ENCODE measurements at places on chromosomes 7 and 10.

DNA sequence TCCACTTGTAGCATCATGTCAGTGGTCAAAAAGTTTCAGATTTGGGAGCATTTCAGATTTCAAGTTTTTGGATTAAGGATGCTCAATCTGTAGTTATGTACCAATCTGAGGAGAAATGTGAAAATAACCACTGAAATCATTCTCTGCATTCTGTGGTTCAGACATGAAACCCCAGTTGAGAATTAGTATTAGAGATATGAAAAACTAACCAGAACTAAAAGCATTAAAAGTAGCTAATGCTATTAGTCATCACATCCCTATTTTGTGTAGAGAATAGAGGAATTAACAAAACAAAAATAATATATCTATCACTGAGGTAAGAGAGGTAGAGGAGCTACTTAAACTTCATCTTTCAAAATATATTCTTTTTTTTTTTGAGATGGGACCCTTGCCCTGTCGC is 28.0 kb downstream of the MICU1 start:
- DNase-seq = no peak

DNA sequence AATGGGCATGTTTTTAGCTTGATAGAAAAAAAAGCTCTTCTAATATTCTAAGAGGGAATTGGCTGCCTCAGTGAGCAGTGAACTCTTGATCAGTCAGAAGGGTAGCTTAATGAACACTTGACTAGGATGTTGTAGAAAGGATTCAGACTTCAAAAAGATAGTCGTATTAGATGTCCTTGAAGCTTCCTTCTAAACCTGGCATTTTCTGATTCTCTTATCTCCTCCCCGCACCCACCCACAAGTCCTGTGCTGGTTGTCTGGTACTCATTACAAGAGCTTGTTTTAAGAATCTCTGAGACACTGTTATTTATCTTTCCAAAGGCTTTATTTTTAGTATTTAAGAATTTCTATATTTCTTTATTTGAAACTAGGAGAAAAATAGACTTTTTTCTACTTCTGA is 7.4 kb upstream of the SMIM30 start:
- DNase-seq = no peak

- DNase-seq = no peak
Observed at GRCh38 chr10:12690525-12691126, 310.9 kb downstream of the CCDC3 start.

DNA sequence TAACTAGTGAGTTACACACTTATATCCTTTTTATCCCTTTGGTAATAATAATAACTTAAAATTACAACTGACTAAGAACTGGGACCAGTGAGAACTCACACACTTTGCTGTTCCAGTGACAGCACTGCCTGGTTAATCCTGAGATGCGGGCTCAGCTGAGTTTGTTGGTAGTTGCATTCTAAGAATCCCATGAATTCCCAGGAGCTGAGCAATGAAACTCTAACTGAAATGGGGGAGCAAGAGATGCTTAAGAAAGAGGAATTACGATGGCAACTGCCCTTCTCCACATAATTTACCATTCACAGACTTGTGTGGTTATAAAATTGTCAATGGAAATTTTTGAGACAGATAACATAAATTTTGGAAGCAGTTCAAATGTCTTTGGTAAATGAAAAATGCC is 659.4 kb downstream of the MAGI2 start:
- DNase-seq = no peak

DNA sequence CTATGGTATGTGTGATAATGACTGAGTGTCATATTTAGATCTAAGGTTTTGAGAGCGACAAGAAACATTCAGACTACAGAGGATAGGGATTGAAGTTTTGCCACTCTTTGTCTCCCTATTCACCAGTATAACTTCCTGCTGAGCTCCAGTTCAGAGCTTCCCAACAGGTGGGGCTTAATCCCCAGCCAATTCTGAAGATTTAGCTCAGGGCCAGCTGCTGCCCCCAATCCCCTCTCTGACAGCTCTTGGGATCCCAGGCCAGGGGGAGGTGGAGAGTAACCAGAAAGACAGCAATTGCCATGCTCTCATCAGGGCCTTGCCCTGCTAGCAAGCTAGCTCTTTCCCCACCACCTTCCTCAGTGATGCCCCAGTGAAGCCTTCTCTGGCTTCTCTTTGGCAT is 57.8 kb downstream of the TRIL start:
- DNase-seq = no peak

DNA sequence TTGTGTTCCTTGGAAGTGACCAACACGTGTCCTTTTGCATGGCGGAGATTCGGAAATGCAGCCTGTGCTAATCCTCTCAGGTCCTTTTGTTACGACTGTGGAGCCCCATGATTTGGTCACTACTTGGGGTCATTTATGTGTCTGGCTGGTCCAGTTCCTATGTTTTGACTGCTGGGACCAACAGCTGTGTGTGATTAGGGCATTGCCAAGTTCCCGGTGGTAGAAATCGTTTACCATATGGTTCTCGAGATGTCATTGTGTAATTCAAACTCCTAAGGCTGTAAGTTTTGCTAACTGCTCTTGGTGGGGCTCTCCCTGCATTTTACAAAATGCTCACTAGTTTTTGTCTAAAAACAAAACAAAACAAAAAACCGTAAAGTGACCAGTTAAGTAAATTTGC is 62.0 kb downstream of the CCNY start:
- no peak for DNase-seq

- no peak for DNase-seq
Observed at GRCh38 chr10:8767591-8767990, 713.1 kb downstream of the GATA3 start.

GRCh38 chr10:46223626-46224413 is 63.0 kb upstream of the ANTXRL start:
- DNase-seq = no peak

- DNase-seq = no peak
Observed at GRCh38 chr10:132856869-132857524, 71.0 kb upstream of the NKX6-2 start.

- no peak for DNase-seq
Observed at GRCh38 chr10:80351220-80351619, 5.3 kb downstream of the DYDC1 start.

- no peak for DNase-seq
Observed at GRCh38 chr10:68501691-68502090, 25.6 kb downstream of the SLC25A16 start.

- DNase-seq = no peak
Observed at GRCh38 chr10:68597407-68597806, 37.3 kb downstream of the TET1 start.

GRCh38 chr7:65827366-65827765 is 45.5 kb upstream of the VKORC1L1 start:
- no peak for DNase-seq

DNA sequence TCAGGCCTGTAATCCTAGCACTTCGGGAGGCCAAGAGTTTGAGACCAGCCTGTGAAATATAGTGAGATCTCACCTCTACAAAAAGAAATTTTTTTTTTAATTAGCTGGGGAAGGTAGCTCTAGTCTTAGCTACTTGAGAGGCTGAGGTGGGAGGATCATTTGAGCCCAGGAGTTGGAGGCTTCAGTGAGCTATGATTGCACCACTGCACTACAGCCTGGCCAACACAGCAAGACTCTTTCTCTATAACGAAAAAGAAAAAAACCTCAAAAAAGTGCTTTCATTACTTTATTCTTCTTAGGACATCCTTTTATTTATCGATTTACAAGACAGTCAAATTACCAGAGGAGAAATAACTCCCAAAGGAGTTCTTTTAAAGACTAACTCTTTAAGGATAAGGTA is 49.4 kb upstream of the EXOC4 start:
- no peak for DNase-seq

DNA sequence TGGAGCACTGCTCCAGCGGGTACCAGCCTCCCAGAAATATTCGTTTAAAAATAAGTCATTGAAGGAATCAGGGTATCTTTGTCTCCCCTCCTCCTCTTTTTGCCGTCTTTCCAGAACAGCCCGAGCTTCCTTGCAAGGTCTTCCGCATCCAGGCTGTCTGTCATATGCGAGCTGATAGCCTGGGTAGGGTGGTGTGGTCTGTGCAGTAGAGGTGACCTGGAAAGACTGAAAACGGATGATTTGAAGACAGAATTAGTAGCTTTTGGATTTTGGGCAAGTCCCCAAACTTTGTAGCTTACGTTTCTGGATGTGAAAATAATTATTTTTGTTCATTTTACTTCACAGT is 480 bp downstream of the VPS50 start:
- DNase-seq = peak; percentile 0

DNA sequence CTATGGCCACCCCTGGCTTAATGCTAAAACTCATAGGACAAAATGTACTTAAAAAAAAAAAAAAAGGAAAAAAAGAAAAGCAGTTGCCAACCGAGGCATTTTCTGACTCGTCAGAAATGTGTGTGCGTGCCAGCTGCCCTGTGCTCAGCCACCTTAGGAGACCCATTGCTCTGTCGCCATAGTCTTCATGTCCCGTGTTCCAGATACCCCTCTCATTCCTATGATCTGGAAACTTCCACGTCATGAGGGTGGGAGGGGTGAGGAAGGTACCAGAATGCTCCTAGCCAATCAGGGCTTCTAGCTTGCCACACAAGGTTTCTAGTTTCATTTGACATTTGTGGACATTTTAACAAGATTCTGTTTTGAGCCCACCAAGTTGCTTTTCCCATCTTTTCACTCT is 212.9 kb downstream of the TCF7L2 start:
- DNase-seq = no peak

- no peak for DNase-seq
Observed at GRCh38 chr7:140005341-140005740, 57.4 kb downstream of the PARP12 start.

DNA sequence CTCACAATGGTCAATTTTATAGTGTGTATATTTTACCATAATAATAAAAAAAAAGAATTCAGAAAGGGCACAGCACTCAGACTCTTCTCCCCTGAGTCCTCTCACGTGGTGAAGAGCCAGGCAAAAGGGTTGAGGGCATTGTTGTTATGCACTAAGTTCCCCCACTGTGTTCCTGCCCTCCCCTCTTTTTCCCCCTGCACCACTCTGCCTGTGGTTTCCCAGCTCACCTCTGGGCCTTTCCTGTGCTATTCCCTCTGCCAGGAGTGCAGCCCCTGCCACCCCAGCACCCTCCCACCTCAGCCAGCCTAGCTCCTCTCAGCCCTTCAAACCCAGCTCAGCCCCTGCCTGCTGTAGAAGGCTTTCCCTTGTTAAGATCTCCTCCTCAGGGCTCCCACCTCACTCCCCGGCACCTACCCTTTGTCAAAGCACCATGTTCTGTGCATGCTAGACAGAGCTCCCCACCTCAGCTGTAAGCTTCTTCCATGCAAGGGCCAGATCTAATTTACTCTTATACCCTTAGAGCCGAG is 108.5 kb downstream of the KCNMA1 start:
- no peak for DNase-seq

DNA sequence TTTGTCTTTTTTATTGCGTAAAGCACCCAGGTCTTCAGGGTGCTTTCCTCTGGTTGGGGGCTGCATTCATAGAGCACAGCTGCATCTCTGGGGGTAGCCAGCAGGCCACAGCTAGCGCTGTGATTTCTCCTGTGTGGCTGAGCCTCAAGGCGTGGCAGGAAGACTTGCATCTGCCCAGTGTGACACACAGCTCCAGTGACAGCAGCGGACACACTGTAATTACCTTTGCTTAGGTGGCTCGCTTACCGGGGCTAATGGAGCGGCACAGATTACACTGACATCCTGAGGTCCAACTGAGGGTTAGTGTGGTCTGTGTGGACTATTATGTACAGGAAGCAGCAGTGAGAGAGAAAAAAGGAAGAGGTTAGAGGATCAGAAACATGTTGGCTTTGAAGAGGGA is 27.1 kb downstream of the ABCB4 start:
- DNase-seq = no peak

GRCh38 chr10:133229265-133230043 is 563 bp upstream of the UTF1 start:
- DNase-seq = no peak

DNA sequence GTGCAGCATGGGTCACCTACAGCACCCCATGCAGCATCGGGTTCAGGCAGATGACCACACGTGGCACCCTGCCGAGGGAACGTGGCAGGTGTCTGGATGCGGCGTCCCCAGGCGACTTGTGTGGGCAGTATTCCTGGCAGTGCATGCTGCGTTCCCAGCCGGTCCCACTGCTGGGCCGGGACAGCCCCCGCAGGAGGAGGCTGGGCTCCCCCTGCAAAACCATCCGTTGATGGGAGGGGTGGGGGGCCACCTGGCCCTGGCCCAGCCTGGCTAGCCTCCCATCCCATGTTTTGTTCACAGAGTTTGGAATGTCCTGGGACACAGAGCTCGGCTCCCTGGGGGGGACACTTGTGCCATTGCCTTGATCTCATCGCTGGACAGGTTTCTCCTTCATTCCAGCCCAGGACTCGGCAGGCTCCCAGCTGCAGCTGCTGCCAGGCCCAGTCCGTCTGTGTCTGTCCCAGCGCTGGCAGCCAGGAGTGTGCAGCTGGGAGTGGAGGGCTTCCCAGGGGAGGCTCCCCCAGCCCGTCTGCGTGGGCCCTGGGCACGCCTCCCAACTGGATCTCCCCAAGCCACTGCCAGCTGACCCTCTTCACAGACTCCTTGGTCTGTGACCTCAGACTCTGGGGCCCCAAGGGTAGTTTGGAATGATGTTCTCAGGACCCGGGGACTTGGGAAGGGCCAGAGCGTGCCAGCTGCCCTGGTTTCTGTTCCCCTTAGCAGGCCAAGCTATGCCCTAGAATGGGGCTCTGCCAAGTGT is 32.6 kb downstream of the TMEM270 start:
- DNase-seq = no peak

- no peak for DNase-seq
Observed at GRCh38 chr7:87452279-87452678, 23.2 kb downstream of the ABCB4 start.

GRCh38 chr10:116465546-116465945 is 37.9 kb downstream of the PNLIPRP3 start:
- no peak for DNase-seq

GRCh38 chr10:93567277-93568104 is 1.0 kb downstream of the FFAR4 start:
- DNase-seq = no peak

DNA sequence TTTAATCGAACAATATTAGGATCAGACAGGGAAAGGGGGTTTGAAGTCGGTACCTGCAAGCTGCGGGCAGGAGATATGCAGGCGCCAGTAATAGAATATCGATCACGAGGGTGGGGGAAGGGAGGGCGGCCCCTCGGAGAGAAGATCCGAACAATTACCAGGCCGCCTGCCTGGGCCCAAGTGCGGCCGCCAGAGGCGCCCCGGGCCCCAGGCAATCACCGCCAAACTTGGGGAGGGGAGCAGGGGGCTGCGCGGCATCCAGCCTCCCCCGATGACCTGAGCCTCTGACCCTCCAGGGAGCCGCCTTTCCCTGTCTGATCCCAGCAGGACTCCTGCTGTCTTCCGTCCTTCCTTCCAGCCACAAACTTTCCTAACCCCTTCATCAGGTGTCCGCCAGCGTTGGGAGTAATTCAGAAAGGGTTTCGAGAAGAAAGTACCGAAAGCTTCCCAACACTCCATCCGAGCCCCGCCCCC is 1.1 kb downstream of the NKX1-2 start:
- no peak for DNase-seq

All from stimulated activated CD8-positive, alpha-beta memory T cell treated with anti-CD3 and anti-CD28 coated beads, Interleukin-2, amount 100 ng/mL, for 1 hour (primary cell).